ENCODE measurements at places on chromosomes 5 and 9.

DNA sequence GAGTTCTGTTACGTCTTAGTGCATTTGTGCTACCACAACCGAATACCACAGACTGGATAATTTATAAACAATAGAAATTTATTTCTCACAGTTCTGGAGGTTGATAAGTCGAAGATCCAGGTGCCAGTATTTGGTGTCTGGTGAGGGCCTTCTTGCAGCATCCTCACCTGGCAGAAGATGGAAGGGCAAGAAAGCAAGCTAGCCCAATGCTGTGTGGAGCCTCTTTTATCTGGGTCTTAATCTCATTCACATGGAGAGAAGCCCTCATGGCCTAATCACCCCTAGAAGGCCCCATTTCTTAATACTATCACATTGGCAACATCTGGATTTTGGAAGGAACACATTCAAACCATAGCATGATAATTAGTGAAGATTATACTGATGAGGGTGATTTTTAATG is 159.3 kb downstream of the CHSY3 start:
- DNase-seq, result no peak

- no peak for DNase-seq
These were observed 1184.8 kb downstream of the DTWD2 start for GRCh38 chr5:117803533-117803932.

DNA sequence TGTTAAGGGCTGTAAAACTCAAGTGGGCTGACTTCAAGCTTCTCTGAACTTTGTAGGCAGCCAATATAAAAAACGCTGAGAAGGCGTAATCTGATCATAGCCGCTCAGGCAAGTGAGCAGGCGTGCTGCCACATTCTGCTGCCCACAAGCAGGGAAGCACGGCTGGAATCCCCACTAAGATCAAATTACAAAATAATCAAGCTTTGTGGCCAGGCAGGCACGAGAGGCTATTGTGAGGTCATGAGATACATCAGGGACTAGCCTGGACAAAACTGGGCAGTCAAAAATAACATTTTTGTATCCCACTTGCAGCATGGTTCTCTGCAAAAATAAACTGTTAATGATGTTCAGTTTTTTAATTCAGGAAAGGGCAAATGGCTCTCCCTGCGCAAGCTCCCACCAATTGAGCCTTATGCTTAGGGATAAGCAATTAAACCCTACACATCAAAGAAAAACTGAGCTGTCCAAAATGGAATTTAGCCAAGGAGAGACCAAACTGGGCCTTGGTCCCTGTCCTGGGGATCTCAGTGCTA is 64.0 kb downstream of the POU5F2 start:
- DNase-seq, result no peak

- no peak for DNase-seq
These were observed 98.7 kb upstream of the IFNE start for GRCh38 chr9:21580636-21581378.

- no peak for DNase-seq
These were observed 2.9 kb upstream of the LCP2 start for GRCh38 chr5:170300361-170301013.

GRCh38 chr9:88673886-88674285 is 138.9 kb downstream of the NXNL2 start:
- DNase-seq, result no peak
